ENCODE measurements at places on chromosomes 5 and 9.
A peak's percentile ranks its signal among the peaks of the same experiment; 100 is the strongest.

- DNase-seq = peak; percentile 9
These were observed 53.3 kb upstream of the ANGPTL2 start for GRCh38 chr9:127175764-127176163.

DNA sequence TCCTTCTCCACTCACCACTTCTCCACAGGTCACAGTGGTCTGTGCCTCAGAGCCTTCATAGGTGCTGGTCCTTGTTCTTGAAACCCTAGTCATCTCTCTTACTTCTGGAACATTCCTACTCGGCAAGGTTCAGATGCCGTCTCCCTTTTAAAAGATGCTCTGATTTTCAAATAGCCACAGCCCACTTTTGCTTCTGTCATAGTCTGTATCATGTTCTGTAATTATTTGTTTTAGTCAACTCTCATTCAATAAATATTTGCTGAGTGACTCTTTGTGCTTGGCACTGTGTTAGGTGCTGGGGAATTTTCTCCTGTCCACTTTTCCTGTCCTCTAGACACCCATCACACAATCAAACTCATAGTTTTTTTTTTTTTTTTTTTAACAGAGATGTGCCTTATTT is 181.3 kb upstream of the IL12B start:
- no peak for DNase-seq

DNA sequence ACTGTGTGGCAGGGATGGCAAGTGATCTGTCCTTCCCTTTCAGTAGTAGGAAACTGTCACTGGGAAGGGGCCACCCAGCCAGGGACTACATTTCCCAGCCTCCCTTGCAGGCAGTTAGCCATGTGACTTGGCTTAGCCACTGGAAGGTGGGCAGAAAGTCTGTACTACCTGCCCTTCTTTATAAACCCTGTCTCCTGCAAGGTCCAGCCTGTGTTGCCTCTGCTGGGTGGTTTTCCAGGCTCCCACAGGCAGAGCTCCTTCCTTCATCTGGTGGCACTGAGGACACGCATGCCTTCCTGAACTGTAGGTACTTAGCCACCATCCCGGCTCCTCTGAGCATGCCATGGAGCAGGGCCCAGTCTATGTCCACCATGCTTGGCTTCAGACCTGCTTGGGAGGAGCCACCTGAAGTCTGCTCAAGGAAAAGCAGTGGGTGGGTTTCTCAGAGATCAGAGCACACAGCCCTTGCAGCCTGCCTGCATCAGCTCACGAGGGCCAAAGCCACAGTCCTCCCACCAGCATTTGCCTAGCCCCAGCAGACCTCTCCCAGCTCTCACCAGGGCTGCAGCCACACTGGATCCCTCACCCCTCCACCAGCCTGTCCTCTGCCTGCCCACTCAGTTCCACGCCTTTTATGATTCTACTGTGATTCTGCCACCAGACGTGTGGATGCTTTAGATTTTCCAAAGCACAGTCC is 16.7 kb upstream of the SLC25A51 start:
- DNase-seq = peak; percentile 61

DNA sequence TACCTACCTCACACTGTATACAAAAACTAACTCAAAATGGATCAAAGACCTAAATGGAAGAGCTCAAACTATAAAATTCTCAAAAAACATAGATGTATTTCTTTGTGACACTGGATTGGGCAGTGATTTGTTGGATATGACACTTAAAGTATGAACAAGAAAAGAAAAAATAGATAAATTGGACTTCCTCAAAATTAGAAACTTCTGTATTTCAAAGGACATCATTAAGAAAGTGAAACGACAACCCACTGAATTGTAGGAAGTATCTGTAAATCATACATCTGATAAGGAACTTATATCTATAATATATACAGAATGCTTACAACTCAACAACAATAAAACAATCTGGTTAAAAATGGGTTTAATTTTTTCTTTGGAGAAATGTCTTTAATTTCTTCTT is 96.7 kb downstream of the NRG2 start:
- no peak for DNase-seq

GRCh38 chr5:78277715-78278114 is 16.8 kb downstream of the AP3B1 start:
- no peak for DNase-seq

- DNase-seq = no peak
These were observed 102.1 kb upstream of the C9orf72 start for GRCh38 chr9:27675354-27675753.

- no peak for DNase-seq
These were observed 324.9 kb downstream of the SPOCK1 start for GRCh38 chr5:137174196-137174595.

DNA sequence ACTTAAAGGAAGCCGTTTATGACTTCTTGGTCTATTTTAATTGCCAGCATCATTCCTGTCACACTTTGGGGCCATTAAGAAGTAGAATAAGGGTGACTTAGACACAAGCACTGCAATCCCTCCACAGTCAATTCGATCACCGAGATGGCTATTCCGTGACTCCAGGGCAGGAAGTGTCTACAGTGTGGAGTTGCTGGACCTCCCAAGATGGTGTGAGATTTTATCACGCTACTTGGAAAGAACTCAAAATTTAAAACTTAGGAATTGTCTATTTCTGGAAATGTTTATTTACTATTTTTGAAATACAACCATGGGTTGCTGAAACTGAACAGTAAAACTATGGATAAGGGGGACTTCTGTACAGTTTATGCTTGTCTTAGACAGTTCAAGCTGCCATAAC is 6.2 kb downstream of the FBXL7 start:
- no peak for DNase-seq

- DNase-seq = no peak
These were observed 136.4 kb downstream of the SEMA5A start for GRCh38 chr5:9409413-9409960.

GRCh38 chr5:169838688-169839087 is 141.6 kb downstream of the INSYN2B start:
- no peak for DNase-seq

DNA sequence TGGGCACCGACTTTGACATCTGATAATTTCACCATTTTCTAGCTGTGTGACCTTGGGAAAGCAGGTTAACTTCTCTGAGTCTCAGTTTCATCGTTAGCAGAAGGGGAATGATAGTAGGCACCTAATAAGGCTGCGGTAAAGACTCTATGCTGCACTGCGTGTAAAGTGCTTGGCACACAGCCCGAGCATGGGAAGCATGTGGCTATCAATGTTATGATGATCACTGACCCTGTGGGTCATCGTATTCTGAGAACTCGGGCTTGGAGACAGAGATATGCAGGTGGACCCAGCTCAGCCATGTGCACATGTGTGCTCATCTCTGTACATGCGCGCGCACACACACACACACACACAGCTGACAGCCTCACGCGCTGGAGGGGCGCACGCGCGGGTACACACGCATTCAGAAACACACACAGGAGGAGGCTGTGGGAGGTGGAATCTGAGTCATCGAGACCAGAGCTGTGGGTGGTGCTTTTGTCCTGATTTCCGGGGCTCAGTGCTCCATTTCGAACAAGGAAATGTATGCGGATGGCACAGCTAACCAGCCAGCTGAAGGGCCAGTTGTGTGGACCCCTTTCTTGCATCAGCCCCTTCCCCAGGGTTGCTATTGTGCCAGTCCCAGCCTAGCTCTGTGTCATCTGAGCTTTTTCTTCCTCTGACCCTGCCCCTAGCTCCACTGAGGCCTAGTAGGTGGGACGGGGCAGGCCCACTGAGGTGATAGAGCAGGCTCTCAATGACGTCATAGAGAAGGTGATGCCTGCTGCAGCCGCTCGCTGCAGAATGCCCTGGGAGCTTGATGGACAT is 11.1 kb upstream of the ARAP3 start:
- DNase-seq = no peak

All from glutamatergic neuron (in vitro differentiated cells).